ENCODE measurements at places on chromosomes 2 and 18.

- no peak for DNase-seq
Observed at GRCh38 chr18:1045658-1046057, 141.0 kb downstream of the ADCYAP1 start.

- no peak for DNase-seq
Observed at GRCh38 chr2:3729055-3729448, 25.7 kb downstream of the DCDC2C start.

GRCh38 chr2:107025291-107025857 lies 139.4 kb upstream of the ST6GAL2 start:
- no peak for DNase-seq

GRCh38 chr2:15127301-15127700 lies 433.8 kb downstream of the NBAS start:
- no peak for DNase-seq

DNA sequence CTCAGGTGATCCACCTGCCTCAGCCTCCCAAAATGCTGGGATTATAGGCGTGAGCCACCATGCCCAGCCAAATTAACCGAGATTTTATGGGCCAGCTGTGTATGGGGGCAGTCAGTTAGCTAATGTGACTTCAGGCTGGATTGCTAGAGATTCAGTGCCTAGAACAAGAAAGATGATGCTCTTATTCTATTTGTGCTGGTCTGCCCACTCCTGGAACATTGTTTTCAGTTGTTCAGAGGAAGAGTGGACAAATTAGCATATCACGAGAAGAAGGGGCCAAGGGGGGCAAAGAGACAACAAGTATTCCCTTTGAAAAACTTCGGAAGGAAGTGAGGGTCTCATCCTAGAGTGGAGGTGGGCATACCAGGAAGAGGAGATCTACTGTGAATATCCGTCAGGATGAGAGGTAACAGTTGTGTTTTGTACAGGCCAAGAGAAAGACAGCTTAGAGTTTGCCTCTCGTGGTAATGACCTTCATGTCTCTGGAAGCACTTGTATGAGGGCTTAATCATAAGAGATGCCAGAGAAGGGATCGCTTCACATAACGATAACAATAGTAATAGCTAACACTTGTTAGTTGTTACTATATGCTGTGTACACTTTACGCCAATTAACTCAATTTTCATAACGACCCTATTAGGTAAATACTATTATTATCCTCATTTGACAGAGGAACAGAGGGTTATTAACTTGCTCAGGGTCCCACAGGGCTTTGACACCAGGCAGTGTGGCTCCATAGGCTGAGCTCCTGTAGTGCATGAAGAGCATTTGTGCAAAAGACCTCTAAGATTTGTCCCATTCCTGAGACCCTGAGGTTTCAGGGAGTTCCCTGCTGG lies 138.3 kb downstream of the DDX1 start:
- no peak for DNase-seq

GRCh38 chr18:59514203-59514602 lies 155.1 kb upstream of the LMAN1 start:
- no peak for DNase-seq

DNA sequence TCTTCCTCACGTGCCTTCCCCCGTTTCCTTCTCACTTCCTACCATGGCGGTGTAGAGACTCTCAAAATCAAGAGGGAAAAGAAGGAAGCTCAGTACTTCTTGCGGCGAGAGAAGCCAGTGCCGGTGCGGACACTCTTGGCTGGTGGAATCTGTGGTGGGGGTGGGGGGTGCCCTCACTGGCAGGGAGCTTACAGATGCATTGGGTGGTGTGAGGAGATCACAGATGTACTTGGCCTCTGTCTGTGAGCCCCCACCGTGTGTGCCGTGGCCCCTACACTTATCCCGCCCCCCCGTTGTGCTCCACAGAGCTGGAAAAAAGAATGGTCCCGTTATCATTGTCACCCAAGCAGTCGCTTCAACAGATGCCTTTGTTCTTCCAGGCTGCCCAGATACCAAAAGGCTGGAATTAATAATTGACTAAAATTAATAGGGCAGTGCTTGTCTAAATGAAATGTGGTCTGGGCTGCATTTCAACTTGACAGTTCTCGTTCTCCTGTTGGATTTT lies 79.8 kb downstream of the VAPA start:
- DNase-seq: no peak

GRCh38 chr2:147468963-147469362 lies 375.9 kb upstream of the ACVR2A start:
- DNase-seq: no peak

GRCh38 chr2:101362316-101362715 lies 25.0 kb downstream of the CREG2 start:
- no peak for DNase-seq
